ENCODE measurements at places on chromosomes 7 and 10.
A peak's percentile ranks its signal among the peaks of the same experiment; 100 is the strongest.

DNA sequence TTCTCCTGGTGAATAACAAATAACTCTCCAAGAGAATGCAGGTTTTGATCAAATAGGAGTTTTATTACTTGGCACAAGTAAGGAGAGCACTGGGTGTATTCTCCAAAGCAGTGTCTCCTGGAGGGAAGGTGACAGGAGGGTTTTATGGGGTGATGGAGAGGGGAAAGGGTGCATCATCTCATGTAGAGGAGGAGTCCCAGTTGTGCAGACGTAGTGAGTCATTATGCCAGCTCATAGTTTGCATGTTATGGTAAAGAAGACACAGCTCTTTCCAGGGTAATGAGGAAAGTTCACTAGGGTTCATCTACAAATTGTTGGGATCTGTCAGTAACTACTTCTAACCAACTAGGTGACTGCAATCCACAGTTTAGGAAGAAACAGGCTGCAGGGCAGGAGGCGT, 347.9 kb upstream of the MEOX2 start:
- no peak for DNase-seq

DNA sequence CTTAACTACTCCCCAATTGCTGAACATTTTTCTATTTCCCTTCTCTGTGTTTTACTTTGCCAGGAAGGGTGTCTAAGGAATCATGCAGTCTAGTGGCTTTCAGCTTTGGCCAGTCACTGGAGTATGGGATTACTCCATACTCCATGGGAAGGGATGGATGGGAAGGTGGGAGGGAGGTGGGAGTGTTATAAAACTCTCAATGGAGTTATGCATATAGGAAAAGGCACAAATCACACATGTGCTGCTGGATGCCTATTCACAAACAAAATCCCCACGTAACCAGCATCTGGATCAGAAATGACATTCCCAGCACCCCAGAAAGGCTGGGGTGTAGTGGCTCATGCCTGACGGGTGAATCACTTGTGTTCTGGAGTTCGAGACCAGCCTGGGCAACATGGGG, 125.3 kb downstream of the ATXN7L1 start:
- no peak for DNase-seq

DNA sequence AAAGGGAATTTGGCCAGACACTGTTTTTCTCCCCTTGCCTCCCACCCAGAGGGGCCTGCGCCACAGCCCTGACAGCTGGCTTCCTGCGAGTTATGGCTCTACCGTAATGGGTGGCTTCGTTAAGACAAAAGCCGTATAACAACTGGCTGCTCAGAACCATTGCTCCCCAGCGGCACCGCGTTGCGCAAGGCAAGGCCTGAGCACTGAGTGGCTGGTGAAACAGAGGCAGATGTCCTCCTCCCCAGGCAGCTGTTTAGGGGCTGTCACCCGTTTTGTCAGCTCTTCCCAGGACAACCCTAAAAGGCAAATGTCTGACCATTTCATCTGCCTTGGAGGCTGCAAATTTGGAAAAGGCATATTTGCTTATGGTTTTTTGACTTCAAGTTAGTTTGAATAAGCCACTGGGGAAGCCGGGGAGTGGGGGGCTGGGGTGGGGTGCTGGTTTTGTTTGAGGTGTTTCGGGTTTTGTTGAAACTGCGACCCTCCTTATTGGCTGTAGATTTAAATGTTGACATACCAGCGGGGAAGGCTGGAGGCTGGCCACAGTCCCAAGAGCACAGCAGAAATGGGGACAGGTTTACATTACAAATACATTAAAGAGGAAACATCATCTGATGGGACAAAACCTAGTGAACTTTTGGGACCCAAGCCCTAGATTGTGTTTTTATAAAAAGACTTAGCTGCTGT, 681 bp upstream of the SPOCK2 start:
- DNase-seq, result peak; percentile 28

- DNase-seq, result no peak
Measured at GRCh38 chr7:44311561-44312495, 13.6 kb downstream of the CAMK2B start.

DNA sequence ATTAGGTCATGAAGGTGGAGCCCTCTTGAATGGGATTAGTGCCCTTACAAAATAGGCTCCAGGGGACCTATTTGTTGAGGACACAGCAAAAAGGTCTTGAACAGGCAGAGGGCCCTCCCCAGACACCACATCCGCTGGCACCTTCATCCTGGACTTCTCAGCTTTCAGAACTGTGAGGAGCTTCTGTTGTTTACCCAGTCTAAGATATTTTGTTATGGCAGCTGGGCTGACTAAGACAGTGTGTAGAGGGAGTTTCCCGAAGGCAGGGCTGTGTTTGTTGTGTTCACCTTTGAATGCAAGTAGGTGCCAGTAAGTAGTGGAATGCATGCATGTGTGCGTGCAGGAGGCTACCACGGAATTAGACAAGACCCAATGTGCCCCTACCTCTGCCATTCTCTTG, 106.7 kb downstream of the PTPRE start:
- DNase-seq, result no peak

- no peak for DNase-seq
Measured at GRCh38 chr10:133123050-133123745, 35.5 kb downstream of the ADGRA1 start.

- DNase-seq, result no peak
Measured at GRCh38 chr7:139252451-139252850, 21.4 kb downstream of the UBN2 start.

- no peak for DNase-seq
Measured at GRCh38 chr7:19407270-19407669, 262.0 kb upstream of the FERD3L start.

- no peak for DNase-seq
Measured at GRCh38 chr10:15570738-15571339, 148.9 kb downstream of the ITGA8 start.

GRCh38 chr7:123658023-123658422, 2.4 kb downstream of the LMOD2 start:
- no peak for DNase-seq

GRCh38 chr7:139104091-139104450, 5.4 kb downstream of the ZC3HAV1 start:
- no peak for DNase-seq

DNA sequence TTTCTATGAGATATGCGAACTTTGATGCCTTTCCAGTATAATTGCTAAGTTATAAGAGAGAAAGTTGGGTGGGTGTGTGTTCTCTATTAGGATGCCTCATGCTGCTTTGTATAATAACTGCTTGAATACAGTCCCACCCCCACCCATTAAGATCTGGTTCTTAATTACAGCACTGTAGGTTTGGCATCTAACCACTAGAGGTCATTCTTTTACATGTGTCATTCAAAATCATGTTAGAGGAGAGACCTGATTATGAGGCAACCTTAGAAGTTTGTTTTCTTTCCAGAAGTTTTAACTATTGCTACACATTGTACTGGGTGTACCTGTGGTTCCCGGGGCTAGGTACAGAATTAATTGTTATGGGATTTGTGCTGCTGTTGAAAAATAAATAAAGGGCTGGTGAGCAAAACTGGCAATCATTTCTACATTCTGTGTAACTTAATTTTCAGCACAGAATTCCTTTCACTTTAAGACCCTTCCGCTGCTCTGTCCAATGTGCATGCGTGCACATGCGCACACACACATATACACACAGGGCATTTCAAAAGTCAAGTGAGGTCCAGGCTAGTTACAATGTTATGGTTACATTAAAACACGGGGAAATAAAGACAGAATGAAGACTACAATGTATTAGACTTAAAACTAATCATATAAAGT, 1156.3 kb downstream of the SORCS3 start:
- DNase-seq, result no peak

DNA sequence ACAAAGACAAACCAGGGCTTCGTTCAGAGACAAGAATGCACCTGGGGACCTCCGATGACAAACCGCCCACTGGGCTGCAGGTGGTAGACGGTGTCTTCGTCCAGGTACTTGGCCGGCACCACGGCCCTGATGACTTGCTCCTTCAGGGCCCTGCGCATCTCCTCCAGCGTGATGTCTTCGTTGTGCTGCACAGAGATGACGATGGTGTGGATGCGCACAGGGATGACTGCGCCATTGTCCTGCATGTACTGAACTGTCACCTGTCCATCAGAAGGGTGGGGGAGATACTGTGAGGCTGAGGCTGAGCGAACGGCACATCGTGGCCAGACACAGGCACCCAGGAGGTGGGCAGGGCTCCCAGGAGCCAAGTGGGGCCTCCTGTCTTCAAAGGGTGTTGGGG, 13.1 kb downstream of the MAT1A start:
- DNase-seq, result no peak

GRCh38 chr10:42574336-42574735, 64.0 kb downstream of the ZNF33B start:
- no peak for DNase-seq

DNA sequence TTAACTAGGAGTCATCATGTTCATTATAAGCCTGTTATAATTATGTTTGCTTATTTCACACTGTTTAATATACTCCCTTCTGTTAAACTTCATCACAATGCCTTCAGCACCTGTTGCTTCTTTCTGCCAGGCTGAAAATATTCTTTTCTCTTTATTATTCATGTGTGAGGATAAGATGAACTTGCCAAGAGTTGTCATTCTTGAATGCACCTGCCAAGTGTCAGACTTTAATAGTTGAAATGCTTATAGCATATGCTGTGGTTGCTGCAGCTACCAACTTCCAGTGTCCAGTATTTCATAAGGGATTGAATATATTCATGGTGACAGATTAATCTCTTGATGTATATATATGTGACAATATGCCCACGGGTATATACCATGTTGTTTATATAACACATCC, 339.2 kb upstream of the MEOX2 start:
- DNase-seq, result no peak

DNA sequence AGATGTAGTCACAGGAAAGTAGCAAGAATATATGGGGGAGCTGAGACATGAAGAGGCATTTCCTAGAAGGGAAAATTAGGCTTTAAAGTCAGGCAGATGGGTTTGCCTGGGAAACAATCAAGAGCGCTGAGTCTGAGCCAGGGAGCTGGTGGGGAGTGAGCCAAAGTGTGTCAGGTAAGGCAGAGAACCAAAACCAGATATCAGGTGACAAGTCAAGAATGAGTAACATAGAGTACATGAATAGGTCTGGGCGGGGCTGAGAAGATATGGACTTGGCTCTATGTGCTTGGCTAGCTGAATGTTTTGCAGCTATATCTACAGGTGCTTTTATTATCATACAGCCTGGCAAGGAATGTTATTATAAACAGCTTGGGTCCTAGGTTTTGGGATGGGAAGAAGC, 49.3 kb downstream of the GPR141 start:
- DNase-seq, result no peak

DNA sequence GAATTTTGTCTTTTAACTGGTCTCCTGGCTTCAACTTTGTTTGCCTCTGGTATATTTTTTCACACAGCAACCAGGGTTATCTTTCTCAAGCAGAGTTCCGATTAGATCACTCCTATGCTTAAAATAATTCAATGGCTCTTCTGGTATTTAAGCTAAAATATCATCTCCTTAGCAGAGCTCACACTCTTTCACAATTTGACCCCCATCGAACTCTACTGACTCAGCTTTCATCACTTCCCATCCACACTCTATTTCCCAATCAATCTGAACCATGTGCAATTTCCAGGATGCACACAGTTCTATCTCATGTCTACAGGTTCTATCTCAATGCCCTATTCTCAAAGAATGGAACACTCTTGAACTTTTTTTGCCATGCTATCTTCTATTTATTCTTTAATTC, 809.5 kb downstream of the GRID1 start:
- DNase-seq, result no peak

DNA sequence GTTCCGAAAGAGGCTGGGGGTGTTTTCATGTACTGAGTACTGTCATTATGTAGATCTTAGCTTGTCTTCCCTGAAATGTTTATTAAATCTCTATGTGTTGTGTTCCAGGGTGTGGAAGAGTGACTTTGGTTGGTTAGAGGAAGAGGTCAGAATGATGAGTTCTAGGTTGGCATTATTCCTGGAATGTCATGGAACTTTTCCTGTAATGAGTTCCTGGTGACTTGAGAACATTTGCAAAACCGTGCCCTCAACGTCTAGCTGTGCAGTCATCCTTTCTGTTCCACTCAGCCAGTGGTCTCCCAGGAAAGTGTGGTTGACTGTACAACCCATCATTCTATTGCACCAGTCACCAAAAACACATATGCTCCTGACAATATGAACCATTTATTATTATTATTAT, 129.6 kb downstream of the BICC1 start:
- DNase-seq, result no peak

- no peak for DNase-seq
Measured at GRCh38 chr10:70312972-70313371, 29.2 kb upstream of the NPFFR1 start.

DNA sequence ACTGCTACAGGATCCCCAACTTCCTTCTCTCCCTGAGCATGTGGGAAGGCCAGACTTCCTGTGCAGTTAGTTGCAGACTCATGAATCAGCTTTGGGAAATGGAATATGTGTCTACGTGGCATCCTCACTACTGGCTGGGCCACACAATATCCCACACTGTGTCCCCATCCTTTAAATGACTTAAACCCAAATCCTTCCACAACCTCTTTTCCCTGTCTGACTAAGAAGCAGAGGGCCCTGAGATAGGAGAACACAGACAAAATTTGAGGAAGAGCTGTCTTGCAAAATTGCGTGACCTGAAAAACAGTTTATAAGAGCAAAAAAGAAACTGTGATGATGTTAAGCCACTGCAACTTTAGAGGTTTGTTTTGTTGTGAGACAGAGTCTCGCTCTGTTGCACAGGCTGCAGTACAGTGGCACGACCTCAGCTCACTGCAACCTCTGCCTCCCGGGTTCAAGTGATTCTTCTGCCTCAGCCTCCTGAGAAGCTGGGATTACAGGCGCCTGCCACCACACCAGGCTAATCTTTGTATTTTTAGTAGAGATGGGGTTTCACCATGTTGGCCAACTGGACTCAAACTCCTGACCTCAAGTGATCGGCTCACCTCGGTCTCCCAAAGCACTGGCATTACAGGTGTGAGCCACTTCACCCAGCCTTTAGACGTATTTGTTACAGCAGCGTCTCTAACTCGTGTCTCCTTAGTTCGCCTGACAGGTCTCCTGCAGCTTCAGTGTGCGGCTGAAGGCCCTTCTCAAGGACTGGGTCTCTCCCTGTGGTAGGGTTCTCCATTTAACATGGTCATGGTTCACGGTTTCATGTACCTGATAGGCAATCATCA, 46.9 kb upstream of the SFMBT2 start:
- no peak for DNase-seq

- DNase-seq, result no peak
Measured at GRCh38 chr10:44991571-44991970, 9.2 kb upstream of the ZNF22 start.

GRCh38 chr10:103458720-103459119, at the start of gene CALHM1:
Gene CALHM1 (minus strand): TSS chr10:103458900. CDS start chr10:103458751, 149 bp downstream.
- no peak for DNase-seq

GRCh38 chr10:62005281-62005680, 103.8 kb downstream of the ARID5B start:
- no peak for DNase-seq

- no peak for DNase-seq
Measured at GRCh38 chr7:129167817-129168216, 20.6 kb upstream of the SMO start.

DNA sequence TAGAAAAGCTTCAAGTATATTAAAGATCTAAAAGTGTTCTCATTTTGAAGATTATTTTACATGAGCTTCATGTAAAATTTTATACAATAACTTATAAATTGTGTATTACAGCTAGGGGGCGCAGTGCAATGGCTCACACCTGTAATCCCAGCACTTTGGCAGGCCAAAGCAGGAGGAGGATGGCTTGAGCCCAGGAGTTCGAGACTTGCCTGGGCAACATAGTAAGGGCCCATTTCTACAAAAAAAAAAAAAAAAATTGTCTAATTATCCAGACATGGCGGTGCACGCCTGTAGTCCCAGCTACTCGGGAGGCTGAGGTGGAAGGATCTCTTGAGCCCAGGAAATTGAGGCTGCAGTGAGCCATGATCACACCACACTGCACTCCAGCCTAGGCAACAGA, 16.6 kb downstream of the ACBD5 start:
- peak; percentile 39 for DNase-seq

GRCh38 chr7:12670000-12670729, 17.3 kb upstream of the ARL4A start:
- DNase-seq, result no peak

All from activated CD4-positive, alpha-beta T cell treated with anti-CD3 and anti-CD28 coated beads, Interleukin-2, amount 50 U/mL, for 4 hours (primary cell).